WTC11 (cell line): ENCODE measurements at places on chromosomes 4 and X.
A peak's percentile ranks its signal among the peaks of the same experiment; 100 is the strongest.

DNA sequence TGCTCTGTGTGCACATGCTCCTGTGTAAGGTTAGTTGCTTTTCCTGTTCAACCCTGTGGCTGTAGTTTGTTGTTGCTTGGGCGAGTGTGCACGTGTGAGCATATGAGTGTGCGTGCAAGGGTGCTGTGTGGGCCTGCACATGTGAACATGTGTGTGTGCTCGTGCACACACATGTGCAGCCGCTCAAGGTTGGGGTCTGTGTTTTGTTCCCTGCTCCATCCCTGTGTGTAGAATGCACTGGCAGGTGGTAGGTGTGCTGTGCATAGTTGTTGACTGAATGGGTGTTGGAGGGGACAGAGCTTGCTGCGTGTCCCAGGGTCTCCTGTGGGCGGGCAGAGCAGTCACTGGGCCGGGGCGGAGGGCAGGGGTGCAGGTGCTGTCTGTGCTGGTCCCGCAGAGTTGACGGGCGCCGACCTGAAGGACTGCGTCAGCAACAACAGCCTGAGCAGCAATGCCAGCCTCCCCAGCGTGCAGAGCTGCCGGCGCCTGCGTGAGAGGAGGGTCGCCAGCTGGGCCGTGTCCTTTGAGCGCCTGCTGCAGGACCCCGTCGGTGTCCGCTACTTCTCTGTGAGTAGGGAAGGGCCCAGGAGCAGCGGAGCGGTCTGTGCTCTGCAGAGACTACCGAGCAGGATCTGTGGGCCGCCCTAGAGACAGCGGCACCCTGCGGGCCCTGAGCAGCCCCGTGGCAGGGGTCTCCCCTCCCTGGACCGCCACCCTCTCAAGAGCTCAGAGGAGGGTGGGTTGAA is 27.9 kb upstream of the HGFAC start:
- no peak for DNase-seq

GRCh38 chrX:69504626-69505612 is 793 bp downstream of the NALF2 start:
- DNase-seq, result no peak

DNA sequence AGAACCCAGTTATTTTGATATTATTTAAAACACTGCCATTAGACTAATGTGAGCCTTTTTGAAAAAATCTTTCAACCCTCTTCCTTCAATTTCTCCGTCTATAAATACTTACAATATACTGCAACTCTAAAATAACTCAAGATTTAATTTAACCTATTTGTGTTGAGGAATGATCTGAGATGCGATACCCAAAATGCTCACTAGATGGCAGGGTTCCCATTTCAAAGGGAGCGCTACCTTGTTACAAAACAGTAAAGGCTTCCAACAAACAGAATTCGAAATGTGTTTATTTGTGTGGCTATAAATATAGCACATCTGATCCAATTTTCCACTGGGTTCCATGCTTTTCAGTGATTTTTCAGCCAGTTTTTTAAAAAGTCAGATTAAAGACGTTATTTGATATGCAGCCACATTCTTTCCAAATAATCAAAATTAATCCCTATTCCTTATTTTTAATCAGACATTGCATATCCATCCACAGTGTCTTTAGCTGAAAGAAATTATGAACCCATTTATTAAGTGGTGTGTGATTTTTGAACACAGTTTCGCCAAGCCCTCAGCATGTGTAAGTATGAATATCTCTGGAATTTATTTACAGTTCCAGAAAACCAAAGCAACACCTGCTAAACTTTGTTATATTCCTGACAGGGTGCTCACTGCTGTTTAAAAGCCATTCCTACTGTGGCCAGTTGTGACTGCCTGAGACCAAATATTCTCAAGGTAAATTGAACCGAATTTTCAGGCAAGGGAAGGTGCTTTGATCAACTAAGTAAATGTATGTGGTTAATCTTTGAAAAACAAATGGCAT is 668.0 kb upstream of the LCORL start:
- DNase-seq, result peak; percentile 68

DNA sequence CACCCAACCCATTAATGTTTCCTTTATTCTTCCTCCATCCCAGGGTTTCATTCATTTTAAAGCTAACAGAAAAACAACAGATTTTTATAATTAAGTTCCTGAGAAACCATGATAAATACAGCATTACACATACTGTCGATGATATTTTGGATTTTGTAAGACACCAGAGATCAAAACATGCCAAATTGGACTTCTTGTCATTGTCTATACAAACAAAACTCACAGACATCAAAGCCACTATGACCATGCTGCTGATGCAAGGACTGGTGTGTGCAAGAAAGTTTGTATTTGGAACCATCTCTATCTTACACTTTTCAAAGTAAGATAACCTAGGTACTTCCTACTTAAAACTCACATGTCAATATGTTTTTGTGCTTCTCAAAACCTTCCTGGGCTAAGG is 294.0 kb upstream of the UGT8 start:
- no peak for DNase-seq

DNA sequence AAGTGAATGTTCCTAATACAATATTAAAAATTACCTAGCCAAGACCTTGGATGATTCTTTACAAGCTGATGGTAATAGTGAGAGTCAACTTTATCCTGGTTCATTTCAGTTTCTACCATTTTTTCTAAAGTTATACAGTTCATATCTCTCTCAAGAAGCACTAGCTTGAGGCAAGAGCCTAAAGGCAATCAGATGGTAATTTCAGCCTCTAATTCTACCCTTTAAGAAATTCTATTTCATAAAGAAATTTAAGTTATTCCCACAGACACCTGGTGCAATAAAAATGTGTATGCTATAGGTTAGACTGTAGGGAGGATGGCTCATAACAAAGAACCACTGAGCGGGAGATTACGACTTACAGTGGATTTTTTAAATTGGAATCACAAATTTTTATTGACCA is 984.2 kb upstream of the ADGRL3 start:
- no peak for DNase-seq

DNA sequence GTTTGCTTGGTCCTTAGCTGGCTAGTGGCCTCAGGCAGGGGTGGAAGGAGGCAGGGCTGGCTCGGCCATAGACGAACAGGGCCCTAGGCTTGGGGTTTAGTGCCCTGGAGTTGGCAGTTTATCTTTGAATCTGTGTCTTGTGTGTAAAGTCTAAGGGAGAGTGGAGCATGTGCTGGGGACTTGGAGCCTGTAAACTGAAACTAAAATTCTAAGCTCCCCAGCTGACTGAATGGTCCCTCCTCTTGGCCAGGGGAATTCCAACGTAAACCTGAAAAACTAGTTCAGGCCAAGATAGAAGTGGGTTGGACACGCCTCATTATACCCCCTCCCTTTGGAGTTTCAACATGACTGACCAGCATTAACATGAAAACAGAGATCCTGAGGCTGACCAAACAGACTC is 46.1 kb upstream of the GPR78 start:
- no peak for DNase-seq

DNA sequence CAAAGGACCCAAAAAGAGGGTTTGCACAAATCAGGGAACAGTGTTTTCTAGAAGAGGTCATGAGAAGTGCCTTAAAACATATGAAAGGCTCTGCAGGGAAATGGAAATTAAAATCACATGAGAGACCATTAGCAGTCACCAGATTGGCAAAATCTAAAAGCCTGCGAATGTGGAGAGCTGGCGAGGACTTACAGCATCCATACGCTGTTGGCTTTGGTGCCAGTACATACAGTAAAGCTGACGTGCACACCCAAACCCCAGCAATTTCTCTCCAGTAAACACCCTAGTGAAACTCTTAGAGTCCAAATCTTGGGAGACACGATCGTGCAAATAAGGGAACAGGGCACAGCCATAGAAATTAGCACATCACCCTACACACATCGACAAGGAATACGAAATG is 25.4 kb upstream of the PPP2R2C start:
- no peak for DNase-seq

- DNase-seq, result no peak
Measured at GRCh38 chr4:7266525-7267292, 74.4 kb downstream of the SORCS2 start.

DNA sequence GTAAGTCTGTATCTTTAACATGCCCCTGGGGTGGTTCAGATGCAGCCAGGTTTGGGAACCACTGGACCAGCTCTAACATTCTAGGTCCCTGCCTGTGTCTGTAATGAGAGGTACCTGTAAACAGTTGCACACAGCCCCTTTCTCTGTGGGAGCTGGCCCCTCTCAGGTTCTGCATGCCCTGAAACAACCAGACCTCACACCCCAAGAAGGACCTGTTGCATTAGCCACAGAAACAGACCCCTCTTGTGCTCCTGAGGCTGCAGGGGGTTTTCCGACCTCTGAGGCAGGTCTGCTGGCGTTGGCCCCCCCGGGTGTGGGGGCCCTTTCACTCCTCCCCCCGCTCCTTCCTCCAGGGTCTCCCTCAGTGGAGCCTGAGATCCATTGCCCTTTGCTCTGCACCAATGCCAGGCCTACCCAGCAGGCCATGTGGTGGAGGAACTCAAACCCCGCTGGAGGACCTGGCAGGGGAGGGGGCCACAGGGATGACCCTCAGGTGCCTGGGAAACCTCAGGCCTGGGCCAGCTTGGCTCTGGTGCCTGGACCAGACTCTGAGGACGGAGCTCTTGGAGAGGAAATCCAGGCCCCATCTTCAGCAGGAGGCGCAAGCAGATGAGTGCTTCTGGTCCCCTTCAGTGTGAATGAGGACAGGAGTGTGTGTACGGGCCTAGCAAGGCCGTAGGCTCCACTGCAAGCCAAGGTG is 61.4 kb upstream of the PJA1 start:
- DNase-seq, result no peak

DNA sequence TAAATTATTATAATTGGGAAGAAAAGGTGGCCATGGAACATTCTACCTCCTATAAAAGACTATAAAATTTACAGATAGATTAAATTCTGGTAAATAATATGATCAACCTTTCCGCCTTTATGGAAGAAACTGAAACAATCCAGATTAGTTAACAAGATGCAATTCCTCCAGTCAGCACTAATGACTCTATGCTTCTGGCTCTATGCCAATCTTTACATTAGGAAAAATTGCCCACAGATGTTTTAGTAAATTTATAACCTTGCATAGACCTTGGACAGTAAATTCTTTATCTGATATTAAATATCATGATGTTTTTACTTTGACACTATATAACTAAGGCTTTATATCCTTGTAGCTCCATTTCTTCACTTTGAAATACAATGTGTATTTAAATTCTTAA is 2302.5 kb downstream of the ARAP2 start:
- no peak for DNase-seq

DNA sequence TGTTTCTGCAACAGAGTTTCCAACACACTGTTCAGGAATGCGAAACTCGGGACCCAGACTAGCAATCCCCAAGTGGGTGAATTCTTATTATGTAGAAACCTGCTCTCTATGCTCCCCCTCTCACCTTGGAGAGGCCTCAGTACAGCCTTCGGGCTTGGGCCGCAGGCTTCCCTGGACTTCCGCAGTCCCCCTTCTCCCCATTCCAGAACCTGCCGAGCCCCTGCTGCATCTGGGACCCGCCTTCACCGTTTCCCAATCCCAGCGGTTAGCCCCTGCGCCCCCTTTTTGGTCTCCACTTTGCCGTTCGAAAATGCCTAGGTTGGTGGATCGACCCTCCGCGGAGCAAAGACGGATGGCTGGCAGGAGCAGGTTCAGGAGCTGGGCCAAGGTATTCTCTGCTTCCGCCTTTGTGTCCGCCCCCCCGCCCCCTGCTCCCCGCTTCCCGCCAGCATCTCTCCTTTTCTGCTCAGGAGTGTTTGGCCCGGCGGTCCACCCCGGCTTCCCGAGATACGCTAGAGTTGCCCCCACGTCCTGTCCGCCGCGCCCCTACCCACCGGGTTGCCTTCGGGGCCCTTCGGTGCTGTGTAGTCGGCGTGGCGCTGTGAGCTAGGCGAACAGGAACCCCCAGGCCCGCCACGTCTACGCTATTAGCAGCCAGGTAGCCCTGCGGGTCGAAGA is 11.5 kb downstream of the HAND2 start:
- DNase-seq, result no peak

DNA sequence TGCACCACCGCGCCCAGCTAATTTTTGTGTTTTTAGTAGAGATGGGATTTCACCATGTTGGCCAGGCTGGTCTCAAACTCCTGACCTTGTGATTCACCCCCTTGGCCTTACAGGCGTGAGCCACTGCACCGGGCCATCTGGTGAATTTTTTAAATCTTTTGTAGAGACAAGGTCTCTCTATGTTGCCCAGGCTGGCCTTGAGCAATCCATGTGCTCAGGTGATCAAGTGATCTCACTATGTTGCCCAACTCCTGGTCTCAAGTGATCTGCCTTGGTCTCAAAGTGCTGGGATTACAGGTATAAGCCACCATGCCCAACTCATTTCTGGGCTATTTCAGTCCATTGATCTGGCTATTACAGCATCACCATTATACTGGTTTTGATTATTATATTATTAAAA is 22.2 kb upstream of the GALNT7 start:
- DNase-seq, result no peak
